NCI-H1092 treated with DMSO at 0.1 percent for 48 hours (cell line): ENCODE measurements at places on chromosomes 3 and 15.

DNA sequence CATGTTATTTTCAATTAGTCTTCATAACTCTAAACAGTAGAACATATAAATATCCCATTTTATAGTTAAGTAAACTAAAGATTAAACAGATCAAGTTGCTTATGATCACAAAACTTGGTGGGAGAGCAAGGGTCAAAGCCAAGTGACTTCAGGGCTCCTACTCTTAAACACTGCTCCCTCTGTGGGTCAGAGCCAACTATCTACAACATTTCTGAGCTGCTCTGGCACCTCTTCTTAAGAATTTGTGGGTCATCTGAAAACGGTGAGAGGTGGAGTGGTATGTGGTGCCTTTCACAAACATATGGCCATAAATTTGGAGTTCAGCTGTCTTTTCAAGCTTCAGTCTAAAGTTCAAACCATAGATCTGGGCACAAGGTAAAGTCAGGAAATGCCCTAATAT, 10.9 kb downstream of the ATG3 start:
- no peak for DNase-seq

- no peak for DNase-seq
Observed at GRCh38 chr3:67774676-67775075, 120.3 kb upstream of the SUCLG2 start.

GRCh38 chr15:66932634-66933024, 132.8 kb upstream of the SMAD3 start:
- no peak for DNase-seq

- no peak for DNase-seq
Observed at GRCh38 chr3:123143669-123144411, 57.9 kb upstream of the SEC22A start.

- no peak for DNase-seq
Observed at GRCh38 chr15:40258544-40258943, 19.7 kb downstream of the PAK6 start.

DNA sequence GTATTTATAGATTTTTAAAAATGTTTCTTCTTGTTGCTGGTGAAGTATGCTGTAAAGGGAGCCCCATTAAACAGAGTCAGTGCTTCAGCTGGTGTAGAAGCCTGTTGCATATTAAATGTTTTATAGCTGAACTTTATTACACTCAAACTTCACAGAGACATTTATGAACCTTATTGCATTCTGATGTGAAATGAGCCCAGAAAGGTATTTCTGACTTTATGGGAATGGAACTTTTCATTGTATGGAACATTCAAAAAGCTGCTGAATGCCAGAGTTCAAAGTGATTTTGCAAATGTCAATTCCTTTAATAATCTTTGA, 329.3 kb upstream of the RASGRP1 start:
- DNase-seq: no peak

GRCh38 chr3:54421943-54422342, 299.6 kb downstream of the CACNA2D3 start:
- DNase-seq: peak; percentile 88

GRCh38 chr3:124685481-124685880, 44.8 kb upstream of the UMPS start:
- no peak for DNase-seq

DNA sequence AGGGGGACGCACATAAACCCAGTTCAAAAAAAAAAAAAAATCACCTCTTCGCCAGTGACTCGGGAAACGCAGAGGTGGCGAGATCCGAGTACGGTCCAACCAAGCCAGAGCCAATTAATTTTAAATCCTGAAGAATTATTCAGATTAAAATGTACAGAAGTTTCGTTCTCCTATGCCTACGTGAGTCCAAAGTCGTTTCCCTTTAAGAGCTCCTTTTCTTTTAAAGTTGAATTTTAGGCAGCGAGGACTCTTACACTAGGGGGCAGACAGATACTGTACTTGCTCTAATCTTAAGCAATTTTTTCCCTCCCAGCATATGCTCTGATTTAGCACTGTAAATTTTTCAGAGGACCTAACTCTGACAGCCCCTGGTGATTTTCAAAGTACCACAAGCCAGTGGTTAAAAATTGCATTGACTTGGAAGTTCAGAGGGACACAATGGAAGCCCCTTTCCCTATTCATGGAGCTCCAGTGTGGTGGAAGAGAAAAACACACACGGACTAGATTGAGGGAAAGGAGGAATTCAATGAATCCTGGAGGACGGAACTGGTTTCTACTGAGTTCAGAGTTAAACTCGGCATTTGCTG, 3.3 kb upstream of the NR2F2 start:
- DNase-seq: peak; percentile 57

DNA sequence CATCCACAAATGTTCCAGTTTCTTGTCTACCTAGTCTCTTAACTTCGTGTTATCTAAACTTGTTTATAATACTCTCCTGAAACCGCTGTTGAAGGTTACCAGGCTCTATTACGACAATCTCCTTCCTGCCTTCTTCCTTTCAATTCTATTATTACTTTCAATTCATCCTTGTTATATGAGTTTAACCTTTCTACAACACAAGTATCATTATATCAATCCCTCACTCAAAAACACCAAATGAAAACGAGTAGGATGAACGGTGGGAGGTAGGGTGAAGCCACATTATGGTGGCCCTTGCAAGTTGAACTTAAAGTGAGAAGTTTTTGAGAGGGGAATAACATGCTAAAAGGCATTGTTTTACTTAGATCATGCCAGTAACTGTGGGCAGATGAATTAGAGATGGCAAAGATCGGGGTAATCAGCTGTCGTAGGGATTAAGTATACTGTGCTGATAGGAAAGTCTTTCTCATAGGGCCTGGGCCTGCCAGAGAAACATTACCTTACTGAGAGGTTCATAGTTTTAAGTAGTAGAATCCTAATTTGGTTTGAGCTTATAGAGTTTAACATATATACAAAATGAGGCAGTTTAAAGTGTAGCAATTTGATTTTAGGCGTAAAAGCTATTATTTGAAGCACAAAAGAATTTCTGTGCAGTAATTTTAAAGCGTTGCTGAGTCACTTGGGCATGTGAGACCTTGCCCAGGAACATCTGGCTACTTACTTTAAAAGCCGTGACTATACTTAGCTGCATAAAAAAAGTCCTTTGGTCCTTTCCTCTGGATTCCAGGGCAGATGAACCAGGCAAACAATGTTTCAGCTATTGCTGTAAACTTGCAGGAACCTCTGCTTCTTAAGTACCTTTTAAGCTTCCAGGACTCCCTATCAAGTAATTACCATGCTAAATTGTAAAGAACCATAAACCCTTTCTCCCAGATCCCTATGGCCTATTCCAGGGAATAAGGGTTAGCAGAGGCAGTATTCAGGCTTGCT, 3.3 kb upstream of the CEP97 start:
- DNase-seq: no peak

DNA sequence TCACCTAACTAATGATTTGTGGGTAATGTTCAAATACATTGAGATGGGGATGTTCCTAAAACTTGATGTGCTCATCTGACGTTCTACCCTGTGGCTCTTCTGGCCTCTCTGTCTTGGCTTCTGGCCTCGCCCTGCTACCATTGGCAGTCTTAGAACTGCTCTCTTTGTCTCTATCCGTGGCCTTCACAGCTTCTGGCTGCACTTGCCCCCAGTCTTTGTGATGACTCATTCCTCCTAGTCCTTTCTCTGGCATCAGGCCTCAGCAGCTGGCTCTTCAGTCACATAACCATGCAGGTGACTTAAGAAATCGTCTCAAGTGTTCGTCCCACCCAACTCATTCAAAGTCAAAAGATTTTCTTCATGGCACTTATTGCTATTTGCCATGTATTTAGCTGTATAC, 188.1 kb downstream of the BBX start:
- no peak for DNase-seq

DNA sequence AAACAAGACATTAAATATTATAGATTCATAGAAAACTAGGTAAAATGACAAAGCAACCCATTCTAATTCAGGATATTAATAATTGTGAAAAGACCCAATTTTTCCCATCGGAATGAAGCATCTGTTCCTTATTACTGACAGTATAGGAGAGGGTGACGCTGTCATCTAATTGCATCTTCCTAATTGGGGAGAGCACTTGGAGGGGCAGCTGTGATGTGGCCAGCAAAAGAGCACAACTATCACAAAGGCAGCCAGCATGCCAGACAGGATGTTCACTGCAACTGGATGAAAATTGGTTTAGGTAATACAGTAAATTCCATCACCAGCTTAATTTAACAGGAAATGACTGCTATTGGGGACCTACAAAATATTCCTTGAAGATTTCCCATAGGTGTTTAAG, 21.9 kb upstream of the MINAR1 start:
- no peak for DNase-seq

DNA sequence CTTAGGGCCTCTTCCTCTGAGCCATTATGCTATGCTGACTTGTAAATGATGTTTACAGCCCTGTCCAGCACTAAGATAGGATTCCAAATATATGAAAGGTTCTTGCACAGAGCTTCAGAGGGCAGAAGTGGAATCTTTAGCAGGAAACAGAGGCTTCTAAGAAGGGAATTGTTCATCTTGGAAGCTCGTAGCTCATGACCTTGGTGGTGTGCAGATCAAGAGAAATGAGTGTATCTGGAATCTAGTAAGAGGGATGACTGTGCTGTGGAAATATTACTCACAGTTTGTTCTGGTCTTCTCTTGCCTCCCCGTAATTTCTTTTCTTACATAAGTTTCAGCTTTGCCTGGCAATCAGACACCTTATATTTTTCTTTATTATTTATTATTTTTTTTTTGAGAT, 175.8 kb downstream of the SPATA16 start:
- no peak for DNase-seq

DNA sequence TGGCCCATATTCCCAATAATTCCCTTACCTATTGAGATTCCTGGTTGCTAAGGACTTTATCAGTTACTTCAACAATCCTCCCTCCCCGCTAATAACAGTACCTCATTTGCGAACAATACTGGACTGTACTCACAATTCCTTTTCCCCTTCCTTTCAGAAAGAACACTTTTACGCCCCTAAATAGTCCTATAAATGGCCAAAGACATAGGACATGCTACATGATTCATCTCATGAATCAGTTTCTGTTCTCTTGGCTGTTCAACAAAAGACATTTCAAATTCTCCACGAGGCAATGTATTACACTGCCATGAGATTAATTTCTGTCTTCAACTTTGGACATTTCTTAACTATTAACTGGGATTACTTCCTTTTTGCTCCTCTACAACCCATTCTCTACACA, 264.4 kb downstream of the TIGIT start:
- DNase-seq: no peak

- DNase-seq: no peak
Observed at GRCh38 chr3:60760145-60760544, 491.1 kb downstream of the FHIT start.

- no peak for DNase-seq
Observed at GRCh38 chr3:195119461-195120266, 151.3 kb downstream of the XXYLT1 start.

GRCh38 chr3:32423534-32423933, 31.9 kb downstream of the CMTM7 start:
- DNase-seq: no peak

DNA sequence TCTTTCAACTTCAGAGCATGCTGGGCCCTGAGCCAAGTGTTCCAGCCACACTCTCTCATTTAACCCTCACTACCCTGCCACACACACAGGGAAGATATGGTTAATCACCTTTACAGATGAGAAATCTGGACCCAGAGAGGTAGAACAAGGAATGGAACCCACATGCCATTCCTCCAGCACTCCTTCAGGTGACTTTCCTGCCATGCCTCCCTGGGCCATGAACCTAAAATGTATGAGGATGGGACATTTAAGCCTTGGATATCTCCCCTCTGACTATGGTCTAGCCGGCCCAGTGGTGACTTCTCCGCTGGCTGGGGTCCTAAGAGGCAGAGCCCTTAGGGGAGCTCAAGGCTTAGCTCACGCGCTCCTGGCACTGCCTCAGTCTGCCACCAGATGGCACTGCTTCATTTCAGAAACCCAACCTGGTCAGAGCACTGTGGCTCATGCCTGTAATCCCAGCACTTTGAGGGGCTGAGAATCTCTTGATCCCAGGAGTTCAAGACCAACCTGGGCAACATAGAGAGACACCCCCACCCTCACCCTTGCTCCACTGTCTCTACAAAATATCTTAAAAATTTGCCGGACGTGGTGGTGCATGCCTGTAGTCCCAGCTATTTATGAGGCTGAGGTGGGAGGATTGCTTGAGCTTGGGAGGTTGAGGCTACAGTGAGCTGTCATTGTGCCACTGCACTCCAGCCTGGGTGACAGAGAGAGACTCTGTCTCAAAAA, 2.2 kb upstream of the DCAF1 start:
- DNase-seq: peak; percentile 49

- peak; percentile 65 for DNase-seq
Observed at GRCh38 chr3:42667523-42668412, 14.3 kb downstream of the ZBTB47 start.

- DNase-seq: no peak
Observed at GRCh38 chr15:89072277-89072869, 15.9 kb upstream of the ABHD2 start.

DNA sequence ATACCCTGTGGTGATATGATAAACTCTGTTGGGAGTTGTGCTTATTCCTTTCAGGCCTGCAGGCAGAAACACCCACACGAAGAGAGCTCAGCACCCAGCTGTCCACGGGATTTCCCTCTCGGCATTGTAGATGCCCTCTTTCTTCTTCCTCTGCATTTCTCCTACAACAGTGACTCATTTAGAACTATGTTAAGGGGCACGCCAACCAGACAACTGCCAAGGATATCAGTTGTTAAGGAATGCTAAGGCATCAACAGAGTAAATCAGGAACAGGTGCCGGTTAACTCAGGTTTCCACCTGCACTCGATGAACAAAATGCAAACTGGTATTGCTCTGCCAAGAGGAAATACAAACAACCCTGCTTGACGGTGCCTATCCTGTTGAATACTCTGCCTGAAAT, 270.0 kb upstream of the PEX5L start:
- no peak for DNase-seq

DNA sequence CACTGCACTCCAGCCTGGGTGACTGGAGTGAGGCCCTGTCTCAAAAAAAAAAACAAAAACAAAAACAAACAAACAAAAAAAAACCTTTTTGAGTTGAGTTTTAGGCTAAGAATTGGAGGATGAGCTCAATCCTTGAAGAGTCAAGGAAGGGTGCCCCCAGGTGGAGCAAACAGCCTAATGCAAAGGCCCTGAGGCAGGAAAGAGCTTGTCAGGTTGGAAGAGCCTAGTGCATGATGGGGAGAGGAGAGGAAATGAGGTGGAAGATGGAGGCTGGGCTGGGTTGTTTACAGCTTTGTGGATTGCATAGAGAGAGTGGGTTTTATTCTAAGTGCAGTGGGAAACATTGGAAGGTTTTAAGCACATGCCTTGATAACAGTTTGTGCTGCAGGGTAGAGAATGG, 2.1 kb upstream of the SNX22 start:
- no peak for DNase-seq

DNA sequence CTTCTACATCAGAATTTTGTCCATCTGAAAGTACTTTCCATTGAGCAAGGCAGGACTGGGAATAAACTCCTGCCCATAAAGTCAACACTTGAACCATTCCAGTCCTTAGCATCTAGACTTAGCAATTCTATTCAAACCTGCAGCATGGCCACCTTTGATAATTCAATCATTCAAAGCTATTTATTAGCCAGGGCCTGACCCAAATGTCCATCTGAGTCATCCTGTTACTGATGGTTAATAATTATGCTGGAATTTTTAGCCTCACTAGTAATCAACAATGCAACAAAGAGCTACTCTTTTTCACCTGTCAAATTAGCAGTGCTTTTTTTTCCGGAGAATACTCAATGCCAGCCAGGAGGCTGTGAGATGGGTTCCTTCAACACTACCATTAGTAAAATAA, 72.7 kb upstream of the SNRK start:
- no peak for DNase-seq
